ENCODE measurements at places on chromosomes 4 and X.

- no peak for DNase-seq
Measured at GRCh38 chrX:140439476-140439875, 65.4 kb downstream of the SOX3 start.

DNA sequence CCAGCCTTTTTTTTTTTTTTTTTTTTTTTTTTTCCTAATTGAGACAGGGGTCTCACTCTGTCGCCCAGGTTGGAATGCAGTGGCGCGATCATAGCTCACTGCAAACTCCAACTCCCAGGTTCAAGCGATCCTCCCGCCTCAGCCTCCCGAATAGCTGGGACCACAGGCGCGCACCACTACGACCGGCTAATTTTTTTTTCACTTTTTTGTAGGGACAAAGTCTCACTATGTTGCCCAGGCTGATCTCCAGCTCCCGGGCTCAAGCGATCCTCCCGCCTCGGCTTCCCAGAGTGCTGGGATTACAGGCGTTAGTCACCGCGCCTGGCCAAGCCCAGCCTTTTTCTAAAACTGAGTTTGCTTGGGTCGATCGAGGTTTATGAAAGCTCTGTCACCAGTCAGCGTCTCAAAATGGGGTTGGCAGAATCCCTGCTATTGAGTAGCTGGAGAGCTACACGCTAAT, 1.3 kb upstream of the OTUD5 start:
- DNase-seq = no peak

DNA sequence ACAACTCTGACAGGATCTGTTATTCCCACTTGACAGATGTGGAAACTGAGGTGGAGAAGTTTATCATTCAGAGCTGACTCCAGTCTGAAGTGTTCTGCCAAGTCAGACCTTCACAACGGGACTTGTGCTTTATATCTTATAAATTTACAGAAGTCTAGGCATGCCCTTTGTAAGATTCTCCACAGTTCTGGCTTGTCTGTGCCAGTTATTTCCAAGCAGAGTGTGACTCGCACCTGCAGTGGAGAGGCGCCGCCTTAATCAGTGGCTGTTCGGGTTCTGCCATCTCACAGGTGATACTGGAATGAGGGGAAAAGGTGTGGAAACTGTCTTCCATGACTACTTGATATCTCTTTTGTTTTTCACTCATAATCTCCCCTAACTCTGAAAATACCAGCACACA, 63.2 kb downstream of the CPEB2 start:
- DNase-seq = no peak

- DNase-seq = no peak
Measured at GRCh38 chrX:9064694-9065093, 30.8 kb upstream of the FAM9B start.
